ENCODE measurements at places on chromosomes 1 and 21. TPM values are rescaled to one million over a fixed set of nuclear protein-coding genes. Genes with fewer than 3 reads are reported as not detected.

Gene TMEM82
- not detected for total RNA-seq

Gene LCE3D
- total RNA-seq: 0.69 TPM

Gene LCE2C
- not detected for total RNA-seq

Gene SLC45A1
- total RNA-seq: 2.9 TPM

Gene TSPAN1
- total RNA-seq: 2.3 TPM

Gene CCSAP
- total RNA-seq: 7.8 TPM

Gene C1orf116
- 2.5 TPM for total RNA-seq
